NCI-H510A treated with DMSO at 0.1 percent for 48 hours (cell line): ENCODE measurements at places on chromosomes 5 and 9.

- no peak for DNase-seq
Observed at GRCh38 chr5:30908356-30908755, 285.1 kb upstream of the CDH6 start.

- DNase-seq, result no peak
Observed at GRCh38 chr9:1208157-1208556, 158.0 kb downstream of the DMRT2 start.

DNA sequence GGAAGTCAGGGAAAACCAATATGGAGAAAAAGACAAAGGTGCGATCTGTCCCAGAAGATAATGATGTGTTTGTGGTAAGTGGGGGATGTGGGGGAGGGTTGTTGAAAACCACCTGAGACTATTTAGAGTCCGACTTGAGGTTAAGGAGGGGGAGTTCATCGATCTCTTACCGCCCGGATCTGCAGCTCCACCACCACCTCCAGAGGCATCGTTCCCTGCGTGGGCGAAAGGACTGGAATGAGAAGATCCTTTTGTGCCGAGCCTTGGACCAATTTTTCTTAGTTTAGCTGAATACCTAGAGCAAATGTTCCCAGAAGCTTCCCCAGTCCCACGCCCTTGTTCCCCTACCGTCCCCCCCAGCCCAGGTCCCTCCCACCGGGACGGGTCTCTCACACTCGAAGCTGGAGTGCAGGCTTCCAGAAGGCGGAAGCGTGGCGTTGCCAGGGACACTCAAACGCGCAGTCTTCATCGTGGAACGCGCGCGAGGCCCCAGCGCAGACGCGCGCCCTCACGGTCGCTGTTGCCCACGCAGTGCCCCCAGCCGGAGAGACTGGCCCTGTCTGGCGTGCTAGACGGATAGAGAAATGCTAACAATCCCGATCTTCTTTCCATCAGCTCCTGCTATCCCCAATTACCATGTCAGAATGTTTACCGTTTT is at the start of gene SPATA6L:
SPATA6L (minus strand) TSS at position 439 of the 658 bp plus-strand sequence; CDS start at position 209, 230 bp downstream.
- DNase-seq, result peak; percentile 29

GRCh38 chr5:174556756-174557155 is 167.6 kb upstream of the MSX2 start:
- no peak for DNase-seq

GRCh38 chr9:123637606-123637944 is 281.6 kb downstream of the CRB2 start:
- DNase-seq, result no peak

- DNase-seq, result no peak
Observed at GRCh38 chr5:93831449-93831848, 90.0 kb upstream of the POU5F2 start.

DNA sequence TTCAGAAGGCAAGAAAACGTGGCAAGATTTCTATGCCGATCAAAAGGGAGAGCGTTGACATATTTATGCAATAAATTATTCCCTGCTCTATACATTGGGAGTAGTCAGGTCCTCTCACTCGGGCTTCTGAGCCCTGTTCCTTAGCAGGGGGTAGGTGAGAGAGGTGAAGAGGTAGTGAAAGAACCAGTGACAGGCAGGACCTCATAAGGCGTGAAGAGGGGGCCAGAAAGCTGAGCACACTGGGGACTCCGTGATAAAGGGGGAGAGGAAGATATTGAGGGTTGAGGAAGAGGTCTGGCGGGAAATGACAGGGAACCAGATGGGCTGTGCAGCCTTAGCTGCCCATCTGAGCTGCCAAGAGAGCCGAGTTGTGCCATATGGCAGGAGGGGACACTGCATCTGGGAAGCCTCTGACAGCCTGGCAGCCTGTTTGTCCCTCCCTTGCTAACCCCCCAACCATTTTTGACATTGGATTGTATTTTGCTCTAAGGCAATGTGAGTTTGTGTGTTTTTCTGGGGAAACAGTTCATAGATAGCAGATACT is 782 bp upstream of the CDC20B start:
- DNase-seq, result peak; percentile 18

- no peak for DNase-seq
Observed at GRCh38 chr5:96671441-96671840, 9.3 kb downstream of the CAST start.
